ENCODE measurements at places on chromosomes 3 and 15.

GRCh38 chr3:14548321-14548729, 8.2 kb upstream of the GRIP2 start:
- ATAC-seq, result peak; percentile 70

- ATAC-seq, result no peak
Observed at GRCh38 chr15:98614681-98615080, 33.7 kb upstream of the IGF1R start.

DNA sequence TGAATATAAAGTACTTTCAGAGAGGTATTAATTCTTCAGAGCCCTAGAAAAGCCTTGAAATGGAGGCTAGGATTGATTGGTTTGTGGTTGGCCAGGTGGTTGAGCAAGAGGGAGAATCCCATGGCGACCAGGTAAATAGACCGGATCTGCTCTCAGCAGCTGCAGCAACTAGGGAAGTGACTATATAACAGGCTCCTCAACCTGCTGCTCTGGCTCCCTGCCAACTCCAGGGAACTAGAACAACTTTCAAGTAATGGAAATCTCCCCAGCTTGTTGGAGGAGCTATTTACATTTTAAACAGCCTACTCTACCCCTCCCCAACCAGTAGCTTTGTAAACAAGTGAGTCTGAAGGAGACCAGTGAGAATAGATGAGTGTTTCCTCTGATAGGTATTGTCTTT, 121.8 kb upstream of the CADM2 start:
- ATAC-seq, result no peak

DNA sequence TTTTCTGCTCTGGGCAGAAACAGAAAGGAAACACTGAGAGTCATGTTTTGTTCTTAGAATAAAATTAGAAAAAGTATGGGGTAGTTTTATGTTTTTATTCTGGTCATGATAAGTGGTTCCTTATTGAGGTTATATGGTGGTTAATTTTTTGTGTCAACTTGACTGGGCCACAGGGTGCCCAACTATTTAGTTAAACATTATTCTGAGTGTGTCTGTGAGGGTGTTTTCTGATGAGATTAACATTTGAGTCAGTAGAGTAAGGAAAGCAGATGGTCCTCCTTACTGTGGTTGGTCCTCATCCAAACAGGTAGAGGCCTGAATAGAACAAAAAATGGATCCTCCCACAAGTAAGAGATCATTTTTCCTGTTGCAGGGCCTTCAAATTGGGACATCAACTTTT, 98.9 kb downstream of the C3orf38 start:
- ATAC-seq, result no peak

GRCh38 chr3:44795197-44795596, 33.6 kb downstream of the KIF15 start:
- ATAC-seq, result no peak

GRCh38 chr15:69074843-69075224, 60.3 kb downstream of the NOX5 start:
- no peak for ATAC-seq

GRCh38 chr15:43762824-43763223, 13.9 kb downstream of the ELL3 start:
- no peak for ATAC-seq

- ATAC-seq, result no peak
Observed at GRCh38 chr15:86295511-86295910, 215.8 kb downstream of the AGBL1 start.

DNA sequence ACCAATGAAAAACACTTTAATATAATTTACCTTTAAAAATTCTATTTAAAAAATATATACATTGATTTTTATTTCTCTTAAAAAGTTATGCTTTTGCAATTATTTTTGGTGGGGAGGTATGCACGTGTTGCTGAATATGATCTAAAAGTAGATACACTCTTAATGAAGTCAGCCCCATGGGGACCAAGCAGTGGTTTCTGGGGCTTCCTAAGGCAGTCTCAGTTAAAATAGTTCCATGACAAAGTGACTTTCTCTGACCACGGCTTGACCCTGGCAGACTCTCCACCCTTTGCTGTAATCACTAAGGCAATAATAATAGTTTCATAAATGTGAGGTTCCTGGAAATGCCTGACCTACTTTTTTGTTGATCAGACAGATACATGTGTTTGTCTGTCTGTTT, 50.4 kb downstream of the CCR4 start:
- ATAC-seq, result peak; percentile 50

DNA sequence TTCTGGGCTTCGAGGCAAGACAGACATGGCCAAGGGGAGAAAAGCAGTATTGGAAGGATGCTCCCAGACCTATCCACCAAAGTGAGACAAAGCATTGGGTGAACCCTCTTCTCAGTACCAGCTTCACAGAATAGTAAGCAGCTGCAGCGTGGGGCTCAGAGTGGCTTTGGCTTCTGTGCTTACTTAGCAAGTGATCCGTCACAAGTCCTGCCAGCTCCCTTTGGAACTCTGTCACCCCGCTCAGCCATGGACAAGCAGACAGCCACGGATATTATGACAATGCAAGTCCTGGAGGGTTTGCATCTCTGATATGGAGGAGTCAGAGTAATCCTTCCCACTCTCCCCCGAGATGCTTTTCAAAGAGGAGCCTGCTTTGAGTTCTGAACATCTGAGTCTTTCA, 90.8 kb downstream of the SLCO3A1 start:
- ATAC-seq, result no peak

DNA sequence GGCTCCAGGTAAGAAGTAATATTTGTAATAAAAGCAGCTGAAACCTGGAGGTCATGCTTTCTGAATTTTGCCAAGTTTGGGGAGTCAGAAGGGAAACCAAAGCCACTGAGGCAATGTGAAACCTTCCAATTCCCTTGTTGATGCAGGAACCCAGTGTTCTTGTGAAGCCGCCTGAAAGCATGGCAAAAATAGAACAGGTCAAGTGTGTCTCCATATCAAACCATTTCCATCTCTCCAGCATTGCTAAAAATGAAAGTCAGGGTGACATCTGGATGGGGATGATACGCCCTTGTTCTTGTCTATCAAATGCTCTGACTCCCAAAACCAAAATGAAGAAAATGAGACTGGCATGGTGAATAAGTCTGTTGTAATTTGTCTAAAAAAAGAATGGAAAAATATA, 362.5 kb downstream of the VPS13C start:
- ATAC-seq, result no peak

GRCh38 chr3:160140756-160141155, 84.5 kb upstream of the C3orf80 start:
- peak; percentile 72 for ATAC-seq

- no peak for ATAC-seq
Observed at GRCh38 chr15:100096248-100096600, 245.6 kb downstream of the ADAMTS17 start.

DNA sequence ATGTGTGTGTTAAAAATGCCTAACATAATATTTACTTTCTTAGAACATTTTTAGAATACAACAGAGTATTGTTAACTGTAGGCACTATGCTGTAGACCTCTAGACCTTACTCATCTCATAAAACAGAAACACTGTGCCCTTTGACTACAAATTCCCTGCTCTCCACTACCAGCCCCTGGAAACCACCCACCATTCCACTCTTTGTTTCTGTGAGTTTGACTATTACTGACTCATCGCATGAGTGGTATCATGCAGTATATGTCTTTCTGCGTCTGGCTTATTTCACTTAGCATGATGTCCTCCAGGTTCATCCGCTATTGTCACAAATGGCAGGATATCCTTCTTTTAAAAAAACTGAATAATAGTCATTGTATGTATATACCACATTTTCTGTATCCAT, 216.7 kb upstream of the CFAP20DC start:
- no peak for ATAC-seq

- ATAC-seq, result no peak
Observed at GRCh38 chr3:47646362-47646761, 67.7 kb upstream of the CSPG5 start.

- ATAC-seq, result no peak
Observed at GRCh38 chr3:31008994-31009393, 114.5 kb upstream of the GADL1 start.

GRCh38 chr3:46012246-46012645, 15.0 kb downstream of the XCR1 start:
- ATAC-seq, result no peak

GRCh38 chr3:66133050-66133757, 87.6 kb upstream of the SLC25A26 start:
- no peak for ATAC-seq

- ATAC-seq, result no peak
Observed at GRCh38 chr15:39618063-39618823, 37.4 kb downstream of the THBS1 start.

GRCh38 chr3:175392653-175393052, 533.5 kb downstream of the NAALADL2 start:
- no peak for ATAC-seq

- no peak for ATAC-seq
Observed at GRCh38 chr3:197205265-197205664, 93.1 kb downstream of the DLG1 start.

DNA sequence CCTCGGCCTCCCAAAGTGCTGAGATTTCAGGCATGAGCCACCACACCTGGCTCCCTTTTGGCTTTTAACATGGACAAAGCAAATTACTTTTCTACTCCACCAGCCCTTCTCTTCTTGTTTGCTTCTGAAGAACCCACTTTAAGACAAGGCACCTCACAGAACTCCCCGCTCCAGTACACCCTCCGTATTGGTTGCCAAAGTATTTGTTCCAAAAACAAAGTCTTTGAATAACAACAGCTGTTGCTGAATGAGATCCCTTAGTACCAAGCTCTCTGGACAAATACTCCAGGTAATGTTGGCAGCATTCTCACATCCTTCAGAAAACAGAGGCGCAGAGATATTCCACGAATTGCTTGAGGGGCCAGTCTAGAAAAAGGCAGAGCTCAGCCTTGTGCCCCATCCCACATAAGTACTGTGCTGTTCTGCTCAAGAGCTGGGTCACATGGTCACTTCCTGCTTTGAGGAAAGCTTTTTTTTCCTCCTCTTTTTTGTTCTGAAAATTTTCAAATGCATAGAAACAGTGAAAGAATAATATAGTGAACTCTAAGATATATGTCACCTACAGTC, 7.3 kb upstream of the CHCHD6 start:
- no peak for ATAC-seq

DNA sequence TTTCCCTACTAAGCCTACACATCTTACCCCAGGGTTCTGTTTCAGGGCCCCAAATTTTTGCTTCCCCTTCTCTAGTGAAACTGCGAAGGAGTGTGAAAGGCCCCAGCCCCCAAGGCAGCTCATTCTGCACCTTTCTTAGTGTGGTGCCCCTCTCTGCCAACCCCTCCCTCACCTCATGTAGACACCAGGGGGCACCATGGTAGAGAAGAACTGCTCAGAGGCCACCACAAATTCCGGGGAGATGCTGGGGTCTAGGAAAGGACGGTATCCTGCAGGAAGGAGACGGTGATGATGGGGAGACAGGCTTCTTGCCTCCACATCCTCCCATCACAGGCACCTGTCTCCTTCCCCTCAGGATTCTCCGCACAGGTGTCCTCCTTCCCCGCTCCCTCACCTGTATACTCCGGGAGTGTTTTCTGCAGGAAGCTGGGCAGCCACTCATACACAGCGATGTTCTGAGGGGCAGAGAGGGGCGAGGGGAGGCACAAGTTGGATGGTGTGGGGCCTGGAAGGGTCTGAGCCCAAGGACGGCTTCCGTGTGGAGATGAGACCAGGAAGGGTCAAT, 3.6 kb downstream of the DUOX2 start:
- no peak for ATAC-seq

DNA sequence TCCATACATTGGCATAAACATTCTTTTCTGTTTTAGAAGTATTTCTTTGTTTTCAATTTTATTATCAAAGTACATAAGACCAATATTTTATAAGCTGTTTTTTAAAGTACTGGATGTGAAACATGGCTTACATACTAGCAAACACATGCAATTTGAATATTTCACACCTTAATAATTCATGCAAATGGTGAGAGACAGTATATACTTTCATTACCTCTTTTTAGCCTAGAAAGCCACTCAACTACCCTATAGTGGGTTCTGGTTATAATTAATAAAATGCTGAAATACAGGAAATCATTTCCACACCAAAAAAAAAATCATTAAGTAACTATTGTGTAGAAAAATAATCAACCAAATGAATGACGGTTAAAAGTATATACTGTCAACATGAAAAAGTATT, 38.5 kb upstream of the MELTF start:
- ATAC-seq, result no peak

- ATAC-seq, result no peak
Observed at GRCh38 chr3:183526838-183527427, 28.6 kb downstream of the KLHL6 start.

DNA sequence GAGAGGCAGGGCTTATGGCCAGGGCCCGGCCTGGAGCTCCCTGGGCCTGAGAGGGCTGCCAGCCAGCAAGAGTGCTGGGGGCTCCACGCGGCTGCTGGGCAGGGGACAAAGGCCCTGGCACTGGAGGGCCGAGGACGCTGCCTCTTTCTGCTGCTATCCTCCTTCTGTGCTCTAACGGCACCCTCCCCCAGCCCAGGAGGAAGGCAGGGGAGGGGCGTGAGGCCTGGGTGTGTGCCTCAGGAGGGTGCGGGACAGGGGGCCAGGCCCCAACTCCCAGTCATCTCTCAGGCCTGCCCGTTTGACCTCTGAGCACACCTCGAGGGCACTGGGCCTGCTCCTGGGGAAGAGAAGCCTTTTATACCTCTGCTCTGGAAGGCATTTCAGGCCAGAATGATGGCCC, 115.5 kb downstream of the ADCY5 start:
- ATAC-seq, result no peak

- ATAC-seq, result no peak
Observed at GRCh38 chr3:181723625-181724191, 12.0 kb downstream of the SOX2 start.

DNA sequence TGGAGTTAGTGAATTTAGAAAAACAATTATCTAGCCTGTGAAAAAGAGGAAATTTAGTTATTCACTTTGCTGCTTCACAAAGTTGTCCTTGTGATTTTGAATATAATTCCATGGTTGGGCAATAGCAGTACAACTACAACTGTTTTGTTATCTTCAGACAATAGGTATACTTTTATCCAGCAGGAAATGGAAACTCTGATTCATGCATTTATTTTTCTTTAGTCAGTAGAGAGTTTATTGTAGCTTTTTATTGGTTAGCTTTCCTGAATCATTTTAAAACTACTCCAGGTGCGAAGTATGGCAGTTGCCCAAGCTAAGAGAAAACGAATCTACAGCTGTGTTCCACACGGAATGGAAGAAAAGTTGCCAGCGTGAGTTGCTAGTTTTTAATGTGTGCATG, 80.3 kb downstream of the TM4SF4 start:
- ATAC-seq, result no peak

DNA sequence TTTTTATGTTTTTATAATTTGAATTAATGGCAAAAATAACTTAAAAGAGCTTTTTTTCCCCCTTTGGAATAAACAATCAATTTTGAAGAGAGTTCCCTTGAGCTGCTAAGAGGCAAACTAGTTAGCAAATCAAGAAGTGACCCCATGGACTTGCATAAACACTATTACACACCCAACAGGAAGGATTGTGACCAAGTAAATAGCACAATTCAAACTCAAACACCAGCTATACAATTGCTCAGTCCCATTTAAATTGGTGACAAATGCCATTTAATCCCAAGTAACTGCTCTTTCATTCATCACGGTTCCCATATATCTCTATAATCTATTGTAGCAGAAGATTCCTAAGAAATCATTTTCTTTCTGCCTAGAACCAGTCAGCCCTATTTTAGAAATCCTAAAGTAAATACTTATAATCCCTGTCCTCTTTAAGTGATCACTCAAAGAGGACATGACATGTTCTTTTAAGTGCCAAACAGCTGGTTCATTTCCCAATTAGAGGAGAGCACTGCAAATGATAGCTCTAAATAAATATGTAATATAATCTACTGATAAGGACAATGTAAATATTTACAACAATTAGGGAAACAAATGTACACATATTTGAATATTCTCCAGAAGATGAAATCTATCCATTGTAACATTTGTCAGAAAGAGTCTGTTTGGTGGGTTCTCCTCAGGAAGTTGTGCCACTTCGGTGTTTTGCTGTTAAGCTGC, 137.8 kb upstream of the ADAMTS9 start:
- no peak for ATAC-seq
